H9 (cell line): ENCODE measurements at places on chromosomes 1 and 21. TPM values are rescaled to one million over a fixed set of nuclear protein-coding genes. Genes with fewer than 3 reads are reported as not detected.

GRCh38 chr1:202171292-202172014 is 11.1 kb upstream of the PTPN7 start:
- H3K27ac ChIP-seq = no peak overlapping the region
- H3K4me1 ChIP-seq = no peaks in the 10 kb centered on the region
- no peak overlapping the region for H3K4me3 ChIP-seq

DNA sequence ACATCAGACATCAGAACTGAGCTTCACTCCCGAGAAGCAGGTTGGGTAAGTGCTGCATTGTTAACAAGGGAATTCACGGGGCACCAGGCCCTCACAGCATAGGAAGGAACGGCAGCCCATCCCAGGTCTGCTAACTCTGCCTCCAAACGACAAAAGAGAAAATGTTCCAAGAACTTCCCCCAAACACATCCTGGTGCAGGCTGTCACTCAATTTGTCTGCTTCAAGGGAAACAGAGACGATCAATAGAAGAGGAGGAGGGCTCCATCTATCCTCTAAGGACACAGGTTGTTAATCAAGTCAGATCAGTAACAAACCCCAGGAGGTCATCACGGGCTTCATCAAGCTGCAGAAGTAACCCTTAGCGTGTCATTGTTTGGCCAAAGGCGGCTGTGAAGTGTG is 3.5 kb upstream of the TSPEAR start:
- no peaks in the 10 kb centered on the region; the same call in 1 of the 3 replicates for H3K36me3 ChIP-seq
- H3K4me1 ChIP-seq = peaks cover 2% of the 10 kb centered on the region; the same call in 1 of the 2 replicates
- no peak overlapping the region for H3K4me3 ChIP-seq

DNA sequence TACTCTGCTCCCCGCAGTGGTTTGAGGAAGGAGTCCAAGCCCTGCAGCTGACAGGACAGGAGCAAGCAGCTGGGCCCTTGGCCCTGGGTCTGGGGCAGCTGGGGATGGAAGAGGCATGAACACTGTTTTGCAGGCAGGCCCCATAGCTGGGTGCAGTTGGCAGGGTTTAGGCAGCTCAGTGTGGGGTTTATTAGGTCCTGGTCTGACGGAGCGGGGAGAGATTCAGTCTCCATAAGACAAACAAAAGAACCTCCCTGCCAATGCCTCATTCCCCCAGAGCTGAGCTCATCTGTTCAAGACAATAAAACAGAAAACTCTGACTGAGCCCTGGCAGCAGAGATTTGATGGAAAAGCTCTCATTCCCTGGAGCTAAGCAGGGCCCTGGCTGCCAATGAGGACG is 37.3 kb downstream of the OLFML2B start:
- H3K4me3 ChIP-seq = no peak overlapping the region
- H3K27ac ChIP-seq = no peak overlapping the region
- H3K36me3 ChIP-seq = peaks cover 13% of the 10 kb centered on the region; the same call in 2 of the 3 replicates
- no peak for DNase-seq

- H3K4me1 ChIP-seq = no peaks in the 10 kb centered on the region
- no peak overlapping the region for H3K4me3 ChIP-seq
- H3K36me3 ChIP-seq = no peaks in the 10 kb centered on the region
- no peaks in the 10 kb centered on the region for H3K27me3 ChIP-seq
- H3K27ac ChIP-seq = no peak overlapping the region
- DNase-seq = no peak
Observed at GRCh38 chr1:7886405-7886745, 33.5 kb upstream of the UTS2 start.

Gene CREB3L4
- 27.6 and 27.7 TPM in 2 replicates for total RNA-seq

DNA sequence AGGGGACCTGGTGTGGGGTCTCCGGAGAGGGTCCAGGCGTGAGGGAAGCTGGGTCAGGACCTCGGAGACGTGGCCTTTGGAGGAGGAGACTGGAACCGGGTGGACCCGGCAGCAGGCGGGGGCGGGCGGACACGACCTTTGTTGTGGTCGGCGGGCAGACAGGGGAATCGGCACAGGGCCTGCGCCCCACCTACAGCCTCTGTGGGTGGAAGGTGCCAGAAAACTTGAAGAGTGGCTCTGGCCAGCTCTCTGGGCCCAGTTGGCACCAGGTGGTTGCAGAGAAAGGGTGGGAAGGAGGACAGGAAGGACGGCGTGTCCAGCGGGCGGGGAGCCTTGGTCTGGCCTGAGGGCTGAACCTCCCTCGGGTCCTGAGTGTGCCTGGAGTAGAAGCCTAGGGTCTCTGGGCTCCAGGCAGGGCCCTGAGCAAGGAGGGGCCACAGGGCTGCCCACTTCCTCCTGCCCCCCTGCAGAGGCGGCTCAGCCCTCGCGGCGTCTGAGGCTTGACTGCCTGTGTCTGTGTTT is 7.7 kb upstream of the TTLL10 start:
- DNase-seq = no peak
- no peaks in the 10 kb centered on the region; the same call in 1 of the 2 replicates for H3K36me3 ChIP-seq
- no peaks in the 10 kb centered on the region for H3K27me3 ChIP-seq
- no peak overlapping the region for H3K4me3 ChIP-seq

Gene LIN28A
- total RNA-seq = 1,267 and 1,289 TPM in 2 replicates
